ENCODE measurements at places on chromosomes 12 and 14.
A peak's percentile ranks its signal among the peaks of the same experiment; 100 is the strongest.

DNA sequence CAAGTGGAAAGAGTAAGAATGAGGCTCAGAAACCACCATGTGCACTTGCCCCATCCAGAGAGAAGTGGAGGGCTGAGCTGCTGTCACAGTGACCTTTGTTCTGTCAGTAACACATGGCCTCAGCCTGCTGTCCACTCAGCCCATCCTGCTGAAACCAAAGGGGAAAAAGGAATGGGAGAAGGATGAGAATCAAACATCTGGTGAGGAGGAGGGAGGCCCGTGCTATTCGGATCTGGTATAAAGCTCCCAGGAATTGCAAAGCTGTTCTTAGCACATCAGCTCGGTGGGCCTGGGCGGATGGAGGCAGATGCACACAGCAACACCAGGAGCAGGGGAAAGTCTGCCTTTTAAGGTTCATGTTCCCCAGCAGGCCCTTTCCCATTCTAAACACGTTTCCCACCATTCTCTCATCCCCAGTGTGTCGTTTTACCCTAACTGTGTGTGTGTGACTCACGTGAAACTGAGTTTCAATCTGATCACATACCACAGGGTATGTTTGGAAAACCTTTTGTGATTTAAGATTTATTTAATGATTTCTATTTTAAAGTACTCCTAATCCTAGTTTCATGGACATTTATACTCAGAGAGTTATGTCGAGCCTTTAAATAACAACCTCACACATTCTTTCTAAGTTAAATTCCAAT, 36.8 kb downstream of the RTRAF start:
- no peak overlapping the region for H3K4me3 ChIP-seq
- H3K27me3 ChIP-seq = no peaks in the 10 kb centered on the region
- H3K27ac ChIP-seq = peak overlapping the region; percentile 50

DNA sequence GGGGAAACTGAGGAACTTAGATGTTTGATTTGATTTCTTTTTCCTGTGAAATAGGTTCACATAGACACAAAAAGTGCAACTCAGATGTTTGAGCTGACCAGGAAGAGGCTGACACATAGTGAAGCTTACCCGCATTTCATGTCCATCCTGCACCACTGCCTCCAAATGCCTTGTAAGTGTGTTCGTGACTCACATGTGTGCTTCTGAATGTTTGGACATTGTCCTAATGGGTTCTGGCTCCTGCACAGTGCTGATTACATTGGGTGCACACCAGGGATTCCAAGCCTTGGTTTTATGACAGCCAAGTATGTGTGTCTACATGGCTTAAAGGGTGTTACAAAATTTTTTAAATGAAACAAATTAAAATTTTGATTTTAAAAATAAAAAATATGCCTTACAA, 137.4 kb downstream of the DAAM1 start:
- no peaks in the 10 kb centered on the region for H3K27me3 ChIP-seq
- H3K27ac ChIP-seq = peak overlapping the region; percentile 2
- peaks cover 76% of the 10 kb centered on the region for H3K36me3 ChIP-seq
- DNase-seq = peak; percentile 27
- H3K4me1 ChIP-seq = peaks cover 15% of the 10 kb centered on the region

GRCh38 chr12:106256524-106256923, 8.7 kb upstream of the CKAP4 start:
- H3K4me1 ChIP-seq = no peaks in the 10 kb centered on the region
- H3K4me3 ChIP-seq = no peak overlapping the region
- H3K27ac ChIP-seq = no peak overlapping the region
- no peak for DNase-seq
- H3K36me3 ChIP-seq = no peaks in the 10 kb centered on the region

DNA sequence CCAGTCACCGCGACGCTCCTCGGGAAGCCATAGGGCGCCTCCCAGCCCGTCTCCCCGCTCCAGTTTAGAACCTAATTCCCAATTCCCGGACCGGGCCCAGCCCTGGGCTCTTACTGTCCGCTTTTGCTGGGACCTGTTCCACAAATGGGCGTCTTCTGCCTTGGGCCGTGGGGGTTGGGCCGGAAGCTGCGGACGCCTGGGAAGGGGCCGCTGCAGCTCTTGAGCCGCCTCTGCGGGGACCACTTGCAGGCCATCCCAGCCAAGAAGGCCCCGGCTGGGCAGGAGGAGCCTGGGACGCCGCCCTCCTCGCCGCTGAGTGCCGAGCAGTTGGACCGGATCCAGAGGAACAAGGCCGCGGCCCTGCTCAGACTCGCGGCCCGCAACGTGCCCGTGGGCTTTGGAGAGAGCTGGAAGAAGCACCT, 797 bp downstream of the UNG start:
- H3K4me1 ChIP-seq = peaks cover 18% of the 10 kb centered on the region
- peak overlapping the region; percentile 92 for H3K27ac ChIP-seq
- H3K36me3 ChIP-seq = peaks cover 25% of the 10 kb centered on the region
- DNase-seq = peak; percentile 78
- H3K4me3 ChIP-seq = peak overlapping the region; percentile 83
- H3K27me3 ChIP-seq = no peaks in the 10 kb centered on the region

DNA sequence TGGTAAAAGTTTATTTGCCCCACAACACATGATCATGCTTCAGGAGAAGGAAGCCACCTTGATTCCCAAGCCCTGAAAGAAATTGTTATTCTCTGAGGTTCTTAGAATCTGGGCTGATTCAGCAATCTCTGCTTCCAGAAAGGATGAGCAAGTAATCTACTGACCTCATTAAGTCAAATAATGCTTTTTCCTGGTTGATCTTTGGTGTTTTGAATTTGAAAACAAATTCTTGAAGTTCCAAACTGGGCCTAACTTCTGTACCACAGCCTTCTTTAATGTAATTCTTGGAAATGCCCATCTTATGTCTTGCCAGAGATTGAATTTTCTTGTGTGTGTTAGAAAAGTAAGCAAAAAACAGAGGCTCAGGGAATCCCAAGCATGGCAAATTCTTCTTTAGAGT, 319.2 kb upstream of the DDHD1 start:
- H3K27me3 ChIP-seq = no peaks in the 10 kb centered on the region
- no peaks in the 10 kb centered on the region for H3K4me1 ChIP-seq
- no peaks in the 10 kb centered on the region for H3K36me3 ChIP-seq
- DNase-seq = no peak
- no peak overlapping the region for H3K27ac ChIP-seq

- peak; percentile 76 for DNase-seq
- H3K27ac ChIP-seq = no peak overlapping the region
- H3K27me3 ChIP-seq = no peaks in the 10 kb centered on the region
- no peak overlapping the region for H3K4me3 ChIP-seq
- no peaks in the 10 kb centered on the region for H3K4me1 ChIP-seq
- no peaks in the 10 kb centered on the region for H3K36me3 ChIP-seq
Observed at GRCh38 chr12:105420659-105421240, 90.3 kb downstream of the C12orf75 start.

DNA sequence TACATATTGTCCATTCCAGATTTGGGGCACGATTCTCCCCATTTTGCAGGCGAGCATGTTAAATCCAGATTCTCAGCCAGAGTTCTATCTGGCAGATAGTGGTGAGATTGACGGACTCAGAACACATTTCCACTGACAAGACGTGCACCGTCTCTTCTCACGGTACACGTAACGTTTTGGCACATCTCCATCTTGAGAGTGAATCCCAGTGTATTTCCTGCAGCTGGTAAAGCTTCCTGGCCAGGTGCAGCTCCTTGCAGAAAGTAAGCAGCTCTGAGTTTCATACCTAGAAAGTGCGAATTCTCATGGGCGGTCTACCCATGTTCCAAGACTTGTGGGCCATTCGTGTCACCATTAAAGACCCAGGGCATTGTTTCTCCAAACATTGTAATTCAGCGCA, 102.6 kb downstream of the TSPAN9 start:
- no peak overlapping the region for H3K4me3 ChIP-seq
- H3K27ac ChIP-seq = peak overlapping the region; percentile 8
- no peak for DNase-seq
- H3K4me1 ChIP-seq = peaks cover 39% of the 10 kb centered on the region
- H3K36me3 ChIP-seq = no peaks in the 10 kb centered on the region

GRCh38 chr12:74985986-74986319, 223.7 kb downstream of the KCNC2 start:
- no peak overlapping the region for H3K27ac ChIP-seq
- H3K27me3 ChIP-seq = no peaks in the 10 kb centered on the region
- H3K4me3 ChIP-seq = no peak overlapping the region
- DNase-seq = no peak

DNA sequence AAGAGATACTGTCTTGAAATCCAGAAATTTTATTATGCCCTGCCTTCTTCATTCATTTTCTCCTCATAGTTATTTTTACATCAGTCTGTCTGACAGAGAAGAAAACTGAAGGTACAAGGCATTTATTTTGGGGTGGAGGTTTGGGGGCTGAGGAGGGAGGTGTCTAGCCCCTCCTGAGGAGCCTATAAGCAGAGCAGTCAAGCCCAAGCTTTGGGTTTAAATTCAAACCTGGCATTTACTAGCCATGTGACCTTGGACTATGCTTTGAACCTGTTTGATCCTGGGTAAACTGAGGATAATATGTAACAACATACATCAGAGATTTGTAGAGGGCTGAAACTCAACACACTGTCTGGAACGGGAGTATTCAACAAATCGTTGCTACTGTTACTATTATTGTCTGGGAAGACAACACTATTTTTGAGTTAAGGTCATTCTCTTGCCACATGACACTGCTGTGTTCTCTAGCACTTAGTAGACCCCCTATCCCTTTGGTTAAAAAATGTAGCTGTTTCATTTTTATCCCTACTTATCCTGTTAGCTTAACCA, 66.1 kb upstream of the STRN3 start:
- no peak overlapping the region for H3K27ac ChIP-seq
- DNase-seq = no peak
- H3K4me1 ChIP-seq = peaks cover 16% of the 10 kb centered on the region
- H3K36me3 ChIP-seq = no peaks in the 10 kb centered on the region

DNA sequence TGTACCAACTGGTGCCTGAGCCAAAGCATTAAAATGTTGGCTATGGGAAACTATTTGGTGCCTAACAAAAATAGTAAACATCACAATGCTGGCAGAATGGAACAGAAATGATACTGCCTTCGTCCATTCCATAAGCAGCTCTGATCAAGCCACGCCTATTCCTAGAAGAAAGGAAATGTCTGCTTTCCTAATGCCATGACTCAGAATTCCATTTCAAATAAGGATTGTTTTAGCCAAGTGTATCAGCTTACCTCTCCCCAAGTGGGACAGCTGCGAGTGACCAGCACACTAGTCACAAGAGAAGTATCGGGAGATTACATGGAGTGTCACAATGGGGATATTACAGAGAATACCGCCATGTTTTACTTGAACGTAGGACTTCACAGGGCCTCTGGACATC, 38.7 kb downstream of the GLT8D2 start:
- peak overlapping the region; percentile 52 for H3K27ac ChIP-seq
- H3K36me3 ChIP-seq = peaks cover 12% of the 10 kb centered on the region
- H3K4me1 ChIP-seq = peaks cover 5% of the 10 kb centered on the region
- H3K4me3 ChIP-seq = no peak overlapping the region
- no peak for DNase-seq
- H3K27me3 ChIP-seq = no peaks in the 10 kb centered on the region

- no peaks in the 10 kb centered on the region for H3K27me3 ChIP-seq
- DNase-seq = no peak
- no peak overlapping the region for H3K4me3 ChIP-seq
- H3K27ac ChIP-seq = no peak overlapping the region
Observed at GRCh38 chr12:104761611-104762010, 196.5 kb downstream of the SLC41A2 start.

GRCh38 chr12:100186071-100186470, 14.5 kb upstream of the ACTR6 start:
- H3K4me1 ChIP-seq = no peaks in the 10 kb centered on the region
- DNase-seq = no peak
- H3K4me3 ChIP-seq = no peak overlapping the region
- no peaks in the 10 kb centered on the region for H3K36me3 ChIP-seq
- no peaks in the 10 kb centered on the region for H3K27me3 ChIP-seq

GRCh38 chr12:57173089-57173488, 25.7 kb upstream of the LRP1-AS start:
- H3K27me3 ChIP-seq = no peaks in the 10 kb centered on the region
- H3K4me3 ChIP-seq = no peak overlapping the region
- H3K36me3 ChIP-seq = peaks cover 6% of the 10 kb centered on the region
- DNase-seq = no peak

- no peaks in the 10 kb centered on the region for H3K36me3 ChIP-seq
- H3K27ac ChIP-seq = no peak overlapping the region
- no peak overlapping the region for H3K4me3 ChIP-seq
- no peak for DNase-seq
- no peaks in the 10 kb centered on the region for H3K4me1 ChIP-seq
- no peaks in the 10 kb centered on the region for H3K27me3 ChIP-seq
Observed at GRCh38 chr14:22623047-22623446, 21.1 kb downstream of the OR6J1 start.

- no peak overlapping the region for H3K4me3 ChIP-seq
- DNase-seq = no peak
- H3K36me3 ChIP-seq = no peaks in the 10 kb centered on the region
- H3K27ac ChIP-seq = no peak overlapping the region
- H3K27me3 ChIP-seq = peaks cover 5% of the 10 kb centered on the region
Observed at GRCh38 chr12:118773956-118774723, 207.2 kb upstream of the SRRM4 start.

GRCh38 chr12:1473418-1473817, 121.0 kb downstream of the FBXL14 start:
- H3K36me3 ChIP-seq = peaks cover 3% of the 10 kb centered on the region
- H3K4me3 ChIP-seq = no peak overlapping the region
- H3K4me1 ChIP-seq = peaks cover 55% of the 10 kb centered on the region
- no peak for DNase-seq

DNA sequence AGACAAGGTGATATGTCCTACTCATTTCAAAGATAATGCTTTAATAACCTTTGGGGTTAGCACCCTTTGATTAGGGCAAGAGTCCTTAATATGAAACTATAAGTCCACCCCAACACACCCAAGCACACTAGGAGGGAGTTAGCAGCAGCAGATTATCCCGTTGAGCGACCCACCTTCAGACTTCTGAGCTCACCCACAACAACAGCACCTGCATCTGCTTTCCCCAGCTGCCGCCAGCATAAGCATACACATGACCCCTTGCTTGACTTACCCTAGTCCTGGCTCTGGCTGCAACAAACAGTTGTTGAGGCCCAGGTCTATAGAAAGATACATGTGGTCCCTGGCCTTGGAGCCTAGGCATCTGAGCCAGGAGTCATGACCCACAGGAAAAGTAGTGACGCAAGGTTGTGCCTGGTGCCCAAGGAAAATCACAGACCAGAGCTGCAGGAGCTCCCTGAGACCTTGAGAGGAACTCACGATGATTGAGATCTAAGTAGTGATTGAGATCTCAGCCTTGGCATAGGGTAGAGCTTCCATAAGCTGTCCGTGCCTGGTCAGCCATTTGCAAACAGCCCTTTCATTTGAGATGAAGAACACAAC, 19.0 kb downstream of the ZDHHC22 start:
- peaks cover 21% of the 10 kb centered on the region for H3K4me1 ChIP-seq
- DNase-seq = no peak
- H3K4me3 ChIP-seq = no peak overlapping the region
- peaks cover 10% of the 10 kb centered on the region for H3K36me3 ChIP-seq
- no peak overlapping the region for H3K27ac ChIP-seq
- H3K27me3 ChIP-seq = peaks cover 22% of the 10 kb centered on the region

GRCh38 chr14:78022059-78022458, 148.1 kb upstream of the NRXN3 start:
- DNase-seq = peak; percentile 22
- no peak overlapping the region for H3K27ac ChIP-seq
- H3K4me3 ChIP-seq = no peak overlapping the region
- H3K4me1 ChIP-seq = no peaks in the 10 kb centered on the region
